Activated CD4-positive, alpha-beta T cell treated with anti-CD3 and anti-CD28 coated beads for 36 hours (primary cell): ENCODE measurements at places on chromosomes 16 and 17.

DNA sequence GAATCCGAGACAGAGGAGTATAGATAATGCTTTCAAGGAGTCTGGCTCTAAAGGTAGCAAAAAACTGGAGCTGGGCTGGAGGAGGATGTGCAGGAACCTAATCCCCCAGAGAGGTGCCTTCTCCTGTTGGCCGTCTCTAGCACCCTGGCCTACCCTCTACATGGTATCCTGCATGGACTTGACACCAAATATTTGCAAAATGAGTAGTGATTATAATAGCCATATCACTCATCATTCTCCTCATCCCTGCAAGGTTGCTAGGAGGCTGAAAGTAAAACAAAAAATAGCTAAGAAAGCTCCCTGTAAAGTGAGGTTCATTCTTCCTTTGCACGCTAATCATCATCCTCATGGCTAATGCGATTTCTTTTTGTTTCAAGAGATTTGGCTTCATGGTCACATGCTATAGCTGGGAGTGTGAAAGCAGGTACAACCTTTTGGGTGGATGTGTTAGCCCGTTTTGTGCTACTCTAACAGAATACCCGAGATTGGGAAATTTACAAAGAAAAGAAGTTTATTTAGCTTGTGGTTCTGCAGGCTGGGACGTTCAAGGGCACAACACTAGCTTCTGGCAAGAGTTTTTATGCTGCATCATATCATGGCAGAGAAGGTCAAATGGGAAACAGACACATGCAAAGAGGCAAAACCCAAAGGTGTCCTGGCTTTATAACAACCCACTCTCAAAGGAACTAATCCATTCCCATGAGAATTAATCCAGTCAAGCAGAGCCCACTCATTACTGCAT, 27.1 kb upstream of the CIITA start:
- no peak for DNase-seq

GRCh38 chr16:84459941-84460405, 44.5 kb downstream of the MEAK7 start:
- DNase-seq: no peak

GRCh38 chr16:67773099-67773498, 33.3 kb downstream of the RANBP10 start:
- DNase-seq: no peak

GRCh38 chr17:60328679-60329078, 63.3 kb downstream of the USP32 start:
- no peak for DNase-seq

- DNase-seq: no peak
Observed at GRCh38 chr16:25426829-25427228, 169.2 kb upstream of the ZKSCAN2 start.

DNA sequence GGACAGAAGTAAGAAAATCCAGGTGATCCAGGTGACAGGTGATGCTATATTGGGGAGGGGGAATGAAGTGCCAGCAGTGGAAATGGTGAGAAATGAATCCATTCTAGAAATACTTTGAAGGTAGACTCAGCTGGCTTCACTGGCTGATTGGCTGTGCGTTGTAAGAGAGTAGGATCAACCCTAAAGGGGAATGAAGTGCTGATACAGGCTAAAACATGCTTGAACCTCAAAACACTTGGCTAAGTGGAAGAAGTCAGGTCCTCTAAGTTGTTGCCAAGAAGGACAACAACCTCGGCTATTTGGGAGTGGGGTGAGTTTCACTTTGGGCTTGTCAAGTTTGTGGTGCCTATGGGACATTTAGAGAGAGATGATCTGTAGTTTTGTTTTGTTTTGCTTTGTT, 24.1 kb upstream of the SCNN1B start:
- no peak for DNase-seq
